Spleen (tissue), 13 donors: ENCODE measurements at places on chromosomes 7 and 10.

DNA sequence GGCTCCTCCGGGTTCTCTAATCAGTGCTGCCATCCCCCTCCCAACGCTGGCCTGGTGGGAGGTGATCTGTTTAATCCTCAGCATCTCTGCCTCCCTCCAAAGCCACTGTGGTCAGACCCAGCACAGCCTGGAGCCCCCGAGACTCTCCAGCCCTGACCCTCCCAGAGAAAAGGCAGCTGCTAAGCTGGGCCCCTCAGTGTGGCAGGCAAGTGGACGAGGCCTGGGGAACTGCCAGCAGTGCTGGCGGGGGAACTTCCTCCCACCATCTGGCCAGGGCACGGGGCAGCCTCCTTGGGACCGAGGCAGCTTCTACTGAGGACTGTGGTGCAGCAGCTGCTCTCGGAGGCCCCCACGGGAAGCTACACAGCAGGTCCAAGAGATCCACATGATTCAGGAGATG lies 51.1 kb downstream of the DPYSL4 start:
- DNase-seq = peak; percentile 74
- no peaks in the 10 kb centered on the region for H3K27me3 ChIP-seq
- H3K4me3 ChIP-seq = no peak overlapping the region

DNA sequence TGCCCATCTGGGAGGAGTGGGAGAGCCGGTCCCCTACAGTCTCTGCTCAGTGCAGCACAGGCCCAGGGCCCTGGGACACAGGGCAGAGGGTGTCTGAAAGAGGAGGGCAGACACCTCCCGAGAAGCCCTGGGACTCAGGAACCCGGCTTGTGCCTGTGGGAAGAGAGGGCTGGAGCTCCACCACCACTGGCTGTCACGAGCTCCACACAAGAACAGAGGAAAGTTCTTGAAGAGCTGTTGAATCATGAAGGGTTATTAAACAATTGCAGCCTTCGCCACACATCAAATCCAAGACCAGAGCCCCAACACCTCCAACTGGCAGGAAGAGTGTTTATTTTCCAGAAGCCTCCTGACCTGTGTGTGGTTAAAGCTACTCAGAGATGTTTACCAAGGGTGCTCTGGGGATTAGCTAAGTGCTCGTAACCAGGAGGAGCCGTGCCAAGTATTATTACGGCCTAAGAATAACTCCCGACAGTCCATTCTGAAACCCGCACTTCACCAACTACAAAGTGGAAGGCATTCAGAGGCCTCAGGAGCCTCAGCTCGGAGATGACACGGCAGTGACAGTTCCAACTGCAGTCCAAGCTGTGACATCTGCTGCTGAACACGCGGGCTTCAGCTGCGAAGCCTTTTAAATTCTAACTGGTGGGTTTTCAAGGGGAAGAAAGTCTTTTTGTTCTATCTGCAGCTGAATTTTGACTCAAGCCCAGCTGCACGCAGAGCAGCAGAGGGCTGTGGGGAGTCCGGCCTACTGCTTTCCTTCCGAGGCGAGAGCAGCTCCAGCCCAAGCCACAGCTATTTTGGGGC lies 75.1 kb downstream of the MAD1L1 start:
- no peak overlapping the region for H3K27ac ChIP-seq
- no peaks in the 10 kb centered on the region for H3K36me3 ChIP-seq
- DNase-seq = no peak
- H3K4me3 ChIP-seq = no peak overlapping the region
- no peaks in the 10 kb centered on the region for H3K4me1 ChIP-seq

GRCh38 chr10:110918269-110918642 lies 724 bp downstream of the BBIP1 start:
- no peak for DNase-seq
- H3K4me1 ChIP-seq = peaks cover 43% of the 10 kb centered on the region
- peak overlapping the region; percentile 96 for H3K27ac ChIP-seq
- H3K36me3 ChIP-seq = no peaks in the 10 kb centered on the region

DNA sequence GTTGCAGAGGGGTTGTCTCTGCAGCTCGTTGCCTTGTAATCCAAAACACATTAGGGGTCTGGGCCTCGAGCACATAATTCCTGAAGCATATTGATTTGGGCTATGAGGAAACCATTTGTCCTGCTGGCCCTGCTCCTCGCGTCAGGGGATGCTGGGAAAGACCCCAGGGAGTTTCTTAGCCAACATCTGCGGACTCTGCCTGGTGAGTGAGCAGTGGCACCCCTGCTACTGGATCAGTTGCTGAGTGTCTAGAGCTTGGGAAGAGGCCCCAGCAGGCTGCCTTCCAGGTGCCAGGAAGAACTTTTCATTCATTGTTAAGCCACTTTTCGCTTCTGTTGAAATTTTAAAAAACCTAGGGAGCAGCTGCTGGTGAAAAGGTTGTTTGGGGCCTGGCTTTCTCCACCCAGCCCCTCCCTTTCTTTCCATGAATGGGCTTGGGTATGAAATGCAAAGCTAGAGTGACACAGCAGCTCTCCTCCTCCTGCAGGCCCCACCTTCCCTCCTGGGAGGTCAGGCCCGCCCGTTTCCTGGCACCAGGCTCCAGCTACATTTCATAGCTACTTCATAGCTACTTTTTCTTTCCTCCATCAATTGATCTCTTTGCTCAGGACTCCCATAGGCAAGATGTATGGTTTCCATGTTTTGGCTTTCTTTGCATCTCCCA lies 26.8 kb downstream of the TACR2 start:
- peaks cover 5% of the 10 kb centered on the region for H3K4me1 ChIP-seq
- H3K27me3 ChIP-seq = no peaks in the 10 kb centered on the region
- H3K27ac ChIP-seq = no peak overlapping the region
- no peak overlapping the region for H3K4me3 ChIP-seq
- no peak for DNase-seq

GRCh38 chr10:111273635-111274034 lies 196.8 kb downstream of the ADRA2A start:
- no peaks in the 10 kb centered on the region for H3K4me1 ChIP-seq
- H3K27ac ChIP-seq = no peak overlapping the region
- DNase-seq = no peak
- no peaks in the 10 kb centered on the region for H3K36me3 ChIP-seq
- H3K4me3 ChIP-seq = no peak overlapping the region
- H3K27me3 ChIP-seq = no peaks in the 10 kb centered on the region
